ENCODE measurements at places on chromosomes 3 and 15.

GRCh38 chr3:94294806-94295205, 231.9 kb downstream of the NSUN3 start:
- DNase-seq, result no peak

GRCh38 chr15:63211549-63211948, 22.1 kb downstream of the RAB8B start:
- DNase-seq, result no peak

DNA sequence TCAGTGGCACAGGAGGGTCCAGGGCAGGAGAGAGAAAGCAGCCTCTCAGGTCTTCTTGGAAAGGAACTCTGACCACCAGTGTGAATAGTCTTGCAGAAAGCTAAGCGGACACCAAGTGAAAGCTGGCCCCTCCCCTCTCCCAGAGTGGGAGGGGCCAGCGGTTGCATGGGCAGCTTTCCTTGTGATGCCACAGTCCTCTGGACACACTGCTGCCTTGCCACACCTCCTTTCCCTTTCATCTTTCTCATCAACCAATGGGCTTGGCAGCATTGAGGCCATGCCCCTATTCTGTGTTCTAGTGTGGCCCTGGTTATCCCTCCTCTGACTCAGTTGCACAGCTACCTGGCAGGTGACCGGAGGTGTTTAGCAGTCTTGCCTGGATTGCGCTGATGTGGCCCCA, 49.7 kb upstream of the GOLGA6B start:
- no peak for DNase-seq

GRCh38 chr15:47439146-47440111, 277.9 kb upstream of the SEMA6D start:
- no peak for DNase-seq

DNA sequence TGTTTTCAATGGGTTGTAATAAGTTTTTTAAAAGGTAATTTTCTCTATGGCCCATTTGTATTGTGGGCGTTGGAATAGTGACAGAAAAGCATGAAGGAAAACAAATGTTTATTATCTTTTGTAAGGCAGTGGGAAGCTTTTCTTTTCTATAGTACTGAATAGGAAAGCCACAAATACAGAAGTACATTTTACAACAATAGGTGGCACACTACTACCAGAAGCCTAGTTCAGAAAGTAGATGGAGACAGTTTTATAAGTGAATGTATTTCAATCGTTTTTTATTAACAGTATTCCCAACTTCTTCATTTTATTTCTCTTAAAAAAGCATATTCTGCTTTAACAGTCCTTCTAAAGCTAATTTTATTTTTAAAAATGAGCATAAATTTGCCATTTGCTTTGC, 296.7 kb downstream of the PTPRG start:
- no peak for DNase-seq

GRCh38 chr3:189822726-189823125, 191.5 kb downstream of the TP63 start:
- DNase-seq, result no peak

DNA sequence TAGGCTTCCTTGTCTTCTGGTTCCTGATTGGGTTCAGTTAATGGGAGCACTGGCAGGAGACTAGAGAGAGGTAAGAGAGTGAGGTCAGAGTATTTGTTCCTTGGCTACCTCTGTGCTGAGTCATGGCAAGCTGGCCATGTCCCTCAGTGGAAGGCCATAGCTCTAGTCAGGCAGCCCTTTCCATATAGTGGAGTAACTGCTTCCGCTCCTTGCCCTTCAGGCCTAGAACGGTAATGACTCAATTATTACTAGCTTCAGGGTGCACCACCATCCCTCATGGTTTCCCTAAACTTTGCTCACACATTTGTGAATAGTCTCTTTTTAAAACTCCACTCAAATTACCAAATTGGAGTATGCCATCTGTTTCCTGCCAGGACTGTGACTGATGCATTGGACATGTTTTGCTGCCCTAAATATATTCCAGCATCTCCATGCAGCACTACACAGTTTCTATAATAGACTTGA, 10.5 kb upstream of the ANO10 start:
- no peak for DNase-seq

DNA sequence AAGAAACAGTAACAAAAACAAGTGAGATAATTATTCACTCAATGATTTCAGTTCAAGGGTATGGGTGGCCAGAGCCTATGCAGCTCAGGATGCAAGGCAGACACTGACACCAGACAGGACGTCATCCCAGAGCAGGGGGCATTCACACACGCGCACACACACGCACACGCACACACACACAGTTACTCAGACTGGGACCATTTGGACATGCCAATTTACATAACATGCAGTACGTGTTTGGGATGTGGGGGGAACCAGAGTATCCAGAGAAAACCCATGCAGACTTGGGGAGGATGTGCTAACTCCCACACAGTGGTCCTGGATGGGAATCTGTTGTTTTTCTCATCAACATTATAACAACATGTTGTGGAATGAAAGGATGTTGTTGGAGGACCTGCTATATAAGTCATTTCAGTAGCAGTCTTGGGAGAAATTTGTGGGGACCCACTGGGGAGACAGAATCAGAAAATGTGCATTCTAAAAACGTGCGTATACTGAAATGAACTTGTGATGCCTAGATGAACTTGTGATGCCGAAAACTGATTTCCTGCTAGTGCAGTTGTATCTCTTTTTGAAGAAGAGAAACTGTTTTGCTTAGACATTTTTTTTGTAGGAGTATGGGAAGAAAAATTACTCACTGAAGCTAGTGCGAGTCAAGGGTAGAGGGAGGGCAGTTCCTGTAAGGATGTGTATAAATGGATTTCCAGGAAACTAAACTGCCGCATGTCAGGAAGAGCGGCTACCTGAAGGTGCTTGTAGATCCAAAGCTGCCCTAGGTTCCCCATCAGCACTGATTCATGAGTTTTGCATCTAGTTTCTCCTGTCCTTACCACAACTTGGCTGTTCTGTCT, 25.2 kb downstream of the CD200 start:
- DNase-seq, result no peak

- DNase-seq, result no peak
These were observed 33.2 kb upstream of the ACP3 start for GRCh38 chr3:132283916-132284405.
